ENCODE measurements at places on chromosomes 16 and 17.

- DNase-seq, result no peak
Measured at GRCh38 chr16:80258407-80258806, 282.4 kb upstream of the DYNLRB2 start.

GRCh38 chr17:19915245-19915978 is 47.7 kb upstream of the ULK2 start:
- no peak for DNase-seq

DNA sequence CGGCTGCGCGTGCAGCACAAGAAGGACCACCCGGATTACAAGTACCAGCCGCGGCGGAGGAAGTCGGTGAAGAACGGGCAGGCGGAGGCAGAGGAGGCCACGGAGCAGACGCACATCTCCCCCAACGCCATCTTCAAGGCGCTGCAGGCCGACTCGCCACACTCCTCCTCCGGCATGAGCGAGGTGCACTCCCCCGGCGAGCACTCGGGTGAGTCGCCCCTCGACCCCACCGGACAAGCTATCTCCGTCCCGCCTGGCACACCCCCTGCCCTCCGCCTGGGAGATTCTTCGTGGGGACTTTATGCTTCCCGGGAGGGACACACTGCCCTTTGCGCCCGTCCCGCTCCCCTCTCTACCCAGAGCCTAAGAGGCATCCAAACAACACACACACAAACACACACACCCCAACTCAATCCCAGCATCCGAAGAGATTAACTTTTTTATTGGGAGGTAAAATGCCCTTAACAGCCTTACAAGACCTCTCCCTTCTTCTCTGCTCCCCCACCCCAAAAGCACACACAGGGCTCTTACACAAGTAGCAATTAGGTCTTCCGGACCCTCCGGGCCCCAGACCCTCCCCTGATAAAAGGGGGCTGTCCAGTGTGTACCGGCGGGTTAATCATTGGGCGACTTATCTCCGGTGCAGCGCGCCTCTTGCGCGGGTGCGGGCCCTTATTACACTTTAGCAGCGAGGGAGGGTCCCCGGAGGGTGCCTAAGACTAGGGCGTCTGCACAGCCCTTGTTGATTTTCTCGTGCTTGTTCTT is 2.1 kb downstream of the SOX9 start:
- no peak for DNase-seq

- DNase-seq, result peak; percentile 47
Measured at GRCh38 chr16:3305109-3306068, at the start of the genes TIGD7 and ZNF75A. TSS of gene TIGD7 (minus strand) at chr16:3305430. CDS start at chr16:3300614, 4,816 bp downstream. TSS of gene ZNF75A (plus strand) at chr16:3305497. CDS start at chr16:3308429, 2,932 bp downstream.

GRCh38 chr17:67369676-67370075 is 3.3 kb upstream of the PSMD12 start:
- no peak for DNase-seq

DNA sequence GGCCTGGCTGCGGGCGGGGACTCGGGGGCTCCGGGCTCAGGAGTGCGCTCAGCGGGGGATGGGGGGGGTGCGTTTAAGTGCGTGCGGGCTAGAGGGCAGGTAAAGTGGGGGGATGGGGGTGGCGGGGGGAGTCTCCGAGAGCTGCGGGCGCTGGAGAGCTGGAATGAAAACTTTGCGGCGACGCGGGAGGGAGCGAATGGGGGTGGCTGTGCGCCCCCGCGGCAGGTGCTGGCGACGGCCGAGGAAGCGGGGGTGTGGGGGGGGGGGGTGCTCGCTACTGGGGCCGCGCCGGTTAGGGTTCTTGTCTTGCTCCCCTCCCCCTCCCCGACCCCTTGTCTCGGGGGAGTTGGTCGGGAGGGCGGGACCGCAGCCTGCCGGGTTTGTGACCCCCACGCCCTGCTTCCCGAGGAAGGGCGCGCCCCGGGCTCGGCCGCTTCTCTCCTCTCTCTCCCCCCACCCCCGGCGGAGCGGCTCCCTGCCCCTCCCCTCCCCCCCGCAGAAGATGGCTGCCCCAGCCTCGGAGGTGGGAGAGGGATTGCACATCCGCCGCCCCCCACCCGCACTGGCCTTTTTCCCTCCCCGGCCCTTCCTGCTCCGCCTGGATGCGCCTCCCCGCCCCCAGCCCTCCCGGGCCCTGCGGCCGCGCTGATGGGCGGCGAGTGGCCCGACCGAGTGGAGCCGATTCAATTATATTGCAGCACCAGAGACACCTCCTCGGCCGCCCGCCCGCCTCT is 649 bp downstream of the GSE1 start:
- DNase-seq, result no peak

GRCh38 chr16:30562021-30562420 is 3.8 kb upstream of the ZNF764 start:
- DNase-seq, result no peak

DNA sequence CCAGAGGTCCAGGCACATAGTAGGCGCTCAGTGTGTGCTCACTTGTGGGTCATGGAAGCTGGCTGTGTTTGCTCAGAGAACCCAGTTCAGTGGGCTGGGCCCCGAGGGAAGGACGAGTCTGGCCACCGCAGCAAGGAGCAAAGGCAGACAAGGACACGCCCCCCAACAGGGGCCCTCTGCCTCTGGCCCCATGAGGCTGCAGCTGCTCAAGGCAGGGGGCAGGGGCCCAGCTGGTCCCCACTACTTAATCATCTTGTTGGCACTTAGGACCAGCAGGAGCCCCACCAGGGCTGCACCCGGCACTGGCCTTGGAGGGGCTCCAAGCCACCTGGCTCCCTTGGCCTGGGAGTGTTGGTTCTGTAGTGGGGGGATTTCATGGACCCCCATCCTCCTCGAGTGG is 16.1 kb downstream of the KCNJ12 start:
- no peak for DNase-seq

DNA sequence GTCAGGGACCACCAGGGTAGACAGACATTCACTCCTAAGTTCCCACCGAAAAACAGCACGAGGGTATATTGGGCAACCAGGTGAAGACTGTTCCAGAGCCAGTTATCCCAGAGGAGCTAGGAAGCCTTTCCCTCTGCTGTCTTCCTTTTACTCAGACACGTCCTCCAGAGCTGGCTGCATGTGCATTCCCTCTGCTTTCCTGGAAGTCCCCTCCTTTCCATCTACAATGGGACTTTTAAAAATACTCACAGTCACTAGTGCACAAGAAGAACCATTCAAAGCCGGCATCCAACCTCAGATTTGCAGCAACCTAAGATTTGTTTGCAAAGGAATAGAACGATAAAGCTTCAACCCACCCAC is 32.5 kb upstream of the CRISPLD2 start:
- no peak for DNase-seq

GRCh38 chr17:64411999-64412771 is 21.5 kb upstream of the PECAM1 start:
- DNase-seq, result no peak

GRCh38 chr16:88634141-88634993 is 4.0 kb upstream of the IL17C start:
- DNase-seq, result peak; percentile 48

GRCh38 chr16:69706256-69706974 is 19.9 kb downstream of the NQO1 start:
- no peak for DNase-seq

DNA sequence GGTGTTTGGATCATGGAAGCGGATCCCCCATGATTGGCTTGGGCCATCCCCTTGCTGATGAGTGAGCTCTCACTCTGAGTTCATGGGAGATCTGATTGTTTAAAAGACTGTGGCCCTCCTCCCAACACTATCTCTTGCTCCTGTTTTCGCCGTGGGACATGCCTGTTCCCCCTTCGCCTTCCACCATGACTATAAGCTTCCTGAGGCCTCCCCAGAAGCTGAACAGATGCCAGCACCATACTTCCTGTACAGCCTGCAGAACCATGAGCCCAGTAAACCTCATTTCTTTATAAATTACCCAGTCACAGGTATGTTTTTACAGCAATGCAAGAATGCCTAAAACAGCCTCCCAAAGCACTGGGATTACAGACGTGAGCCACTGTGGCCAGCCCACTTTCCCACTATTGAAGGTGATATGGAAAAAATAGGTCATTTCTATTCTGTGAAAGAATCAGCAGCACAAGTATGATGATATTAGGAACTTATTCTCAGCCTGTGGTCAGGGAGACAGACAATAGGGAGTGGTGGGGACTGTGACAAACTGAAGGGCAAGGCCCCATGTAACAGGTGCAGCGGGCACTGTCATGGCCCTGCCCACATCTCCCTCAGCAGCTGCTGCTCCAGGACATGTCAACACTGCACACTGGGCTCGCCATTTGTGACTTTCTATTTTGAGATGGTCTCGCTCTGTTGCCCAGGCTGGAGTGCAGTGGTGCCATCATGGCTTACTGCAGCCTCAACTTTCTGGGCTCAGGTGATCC is 33.7 kb upstream of the LITAF start:
- no peak for DNase-seq

- DNase-seq, result no peak
Measured at GRCh38 chr17:27630607-27631410, at the start of gene LGALS9. TSS of gene LGALS9 (plus strand) at chr17:27631188. CDS start at chr17:27631266, 78 bp downstream.

DNA sequence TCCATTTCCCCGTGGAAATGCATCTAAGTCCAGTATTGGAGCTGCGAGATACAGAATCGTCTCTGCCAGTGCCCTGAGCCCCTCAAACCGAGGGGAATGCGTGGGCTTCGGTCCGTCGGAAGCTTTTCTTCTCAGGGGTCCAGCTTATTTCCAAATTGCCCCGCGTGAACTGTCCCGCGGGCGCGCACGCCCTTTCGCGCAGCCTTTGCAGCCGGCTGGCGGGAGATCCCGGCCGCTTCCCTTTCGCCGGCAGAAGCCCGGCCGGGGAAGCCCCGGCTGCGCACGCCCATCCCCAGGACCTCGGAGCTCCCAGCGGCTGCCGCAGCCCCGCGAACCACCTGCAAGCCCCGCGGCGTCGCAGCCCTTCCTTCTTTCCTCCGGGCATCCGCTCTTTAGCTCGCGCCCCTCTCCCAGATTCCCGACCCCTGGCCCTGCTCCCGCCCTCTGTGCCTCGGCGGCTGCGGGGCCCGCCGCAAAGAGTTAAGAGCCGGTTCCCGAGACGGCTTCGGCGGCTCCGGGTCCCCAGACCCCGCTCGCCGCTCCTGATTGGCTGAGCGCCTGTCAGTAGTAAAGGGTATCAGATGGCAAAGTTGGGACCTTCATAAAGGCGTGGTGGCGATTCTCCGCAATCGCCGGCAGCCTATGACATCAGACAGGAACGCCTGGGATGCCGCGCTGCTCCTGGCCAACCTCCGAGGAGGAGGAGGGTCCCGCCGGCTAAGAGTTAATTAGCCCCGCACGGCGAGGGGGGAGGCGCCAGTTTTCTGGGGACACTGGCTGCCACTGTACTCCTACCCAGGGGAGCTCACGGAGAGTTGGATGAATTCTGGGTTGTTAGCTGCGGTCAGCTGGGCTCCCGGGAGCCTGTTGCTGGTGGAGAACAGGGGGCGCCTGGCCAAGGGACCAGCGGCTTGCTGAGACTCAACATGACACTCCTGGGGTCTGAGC is at the start of gene MYOCD:
TSS of gene MYOCD (plus strand) at position 628 of the 948 bp plus-strand sequence. CDS start at position 927, 299 bp downstream.
- no peak for DNase-seq

GRCh38 chr16:9238346-9238745 is 146.9 kb downstream of the HAPSTR1 start:
- DNase-seq, result no peak

GRCh38 chr16:53509906-53510703 is 7.1 kb upstream of the AKTIP start:
- DNase-seq, result no peak

- DNase-seq, result no peak
Measured at GRCh38 chr17:41810659-41811548, 845 bp downstream of the P3H4 start.

GRCh38 chr16:10782628-10783027 is 36.0 kb downstream of the TVP23A start:
- DNase-seq, result no peak

DNA sequence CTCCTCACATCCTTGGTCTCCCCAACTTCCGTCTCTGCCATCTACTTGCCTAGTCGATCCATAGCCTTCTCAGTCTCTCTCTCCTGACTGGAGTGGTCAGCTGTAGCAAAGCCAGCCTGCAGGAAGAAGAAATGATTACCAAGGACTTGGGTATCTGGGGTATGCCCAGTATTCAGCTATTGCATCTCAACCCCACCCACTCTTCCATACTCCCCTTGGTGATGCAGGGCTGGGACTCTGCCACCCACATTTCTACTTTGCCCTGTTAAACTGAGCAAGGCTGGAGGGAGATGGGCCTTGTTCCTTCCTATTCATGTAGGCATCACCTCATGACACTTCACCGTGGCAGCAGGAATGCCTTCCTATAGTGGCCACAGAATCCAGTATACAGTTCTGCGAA is 2.3 kb downstream of the COPRS start:
- DNase-seq, result no peak

DNA sequence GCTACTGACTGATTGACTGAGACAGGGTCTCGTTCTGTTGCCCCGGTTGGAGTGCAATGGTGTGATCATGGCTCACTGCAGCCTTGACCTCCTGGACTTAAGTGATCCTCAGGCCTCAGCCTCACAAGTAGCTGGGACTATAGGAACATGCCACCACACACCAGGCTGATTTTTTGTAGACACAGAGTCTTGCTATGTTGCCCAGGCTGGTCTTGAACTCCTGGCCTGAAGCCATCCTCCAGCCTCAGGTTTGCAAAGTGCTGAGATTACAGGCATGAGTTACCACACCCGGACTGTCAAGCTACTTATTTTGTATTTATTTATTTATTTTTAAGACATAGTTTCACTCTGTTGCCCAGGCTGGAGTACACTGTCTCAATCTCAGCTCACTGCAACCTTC is 55.2 kb downstream of the METTL16 start:
- no peak for DNase-seq

- DNase-seq, result no peak
Measured at GRCh38 chr17:13462146-13462545, 139.6 kb downstream of the HS3ST3A1 start.

GRCh38 chr17:4559966-4560365 is 411 bp downstream of the GGT6 start:
- no peak for DNase-seq

DNA sequence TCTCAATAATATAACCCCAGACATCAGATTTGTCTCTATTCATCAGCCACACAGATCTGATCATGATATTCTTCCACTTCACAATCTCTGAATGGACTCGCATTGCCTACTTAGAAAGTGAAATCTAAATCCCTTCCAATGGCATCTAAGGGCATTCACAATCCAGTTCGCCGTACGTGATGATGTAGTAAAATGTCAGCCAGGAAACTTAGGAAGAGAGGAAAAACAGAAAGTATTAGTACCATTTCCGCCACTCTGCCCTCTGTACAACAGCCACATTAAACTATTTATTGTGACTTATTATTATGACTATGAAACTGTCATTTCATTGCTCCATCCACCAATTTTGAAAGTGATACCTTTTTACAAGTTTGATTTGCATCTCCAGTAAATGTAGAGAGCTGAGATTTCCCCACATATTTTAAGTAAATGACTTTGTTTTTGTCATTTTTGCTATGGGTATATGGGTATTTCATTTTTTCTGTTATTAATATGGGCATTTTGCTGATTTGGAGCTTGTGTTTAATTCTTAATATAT is 69.4 kb upstream of the SMIM36 start:
- no peak for DNase-seq

GRCh38 chr17:12328204-12328603 is 307.5 kb downstream of the MAP2K4 start:
- no peak for DNase-seq

All from stimulated activated CD8-positive, alpha-beta memory T cell treated with anti-CD3 and anti-CD28 coated beads, Interleukin-4, amount 100 ng/mL, for 4 hours (primary cell).